ENCODE measurements at places on chromosomes 13 and 19.

DNA sequence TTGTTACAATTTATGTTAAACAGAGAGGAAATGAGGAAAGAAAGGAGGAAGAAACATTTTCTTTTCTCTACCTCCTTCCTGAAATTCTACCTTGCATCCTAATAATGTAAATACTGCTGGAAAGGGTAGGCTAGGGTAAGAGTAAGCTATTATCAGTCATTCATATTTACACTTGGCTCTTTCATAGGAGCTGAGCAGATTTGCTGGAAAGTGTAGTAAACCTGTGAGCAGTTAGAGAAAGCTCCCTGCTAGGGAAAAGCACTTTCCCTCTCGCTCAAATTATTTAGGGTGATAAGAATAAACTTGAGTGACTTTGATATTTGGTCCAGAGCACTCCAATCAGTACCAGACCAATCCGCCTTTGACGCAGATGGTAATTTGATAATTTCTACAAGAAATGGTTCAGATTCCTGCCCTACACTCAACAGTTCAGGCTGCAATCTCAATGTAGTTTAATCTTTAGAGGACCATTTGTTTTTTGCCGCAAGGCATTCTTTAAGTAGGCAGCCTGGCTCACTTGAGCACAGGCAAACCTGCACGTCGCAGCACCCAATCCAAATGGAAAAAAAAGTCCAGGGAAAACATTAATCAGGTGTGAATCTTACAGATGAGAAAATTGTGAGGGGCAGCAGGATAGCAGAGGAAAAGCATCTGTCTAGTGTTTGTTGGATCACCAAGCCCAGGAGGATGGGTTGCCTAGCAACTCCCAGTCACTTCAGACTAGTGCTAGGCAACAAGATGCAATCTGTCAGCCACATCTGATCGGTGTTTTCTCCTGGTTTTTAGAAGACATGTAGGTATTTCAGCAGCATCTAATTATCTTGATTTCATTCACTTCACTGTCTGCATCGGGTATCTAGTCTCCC lies 68.6 kb upstream of the KL start:
- ATAC-seq: peak; percentile 56

DNA sequence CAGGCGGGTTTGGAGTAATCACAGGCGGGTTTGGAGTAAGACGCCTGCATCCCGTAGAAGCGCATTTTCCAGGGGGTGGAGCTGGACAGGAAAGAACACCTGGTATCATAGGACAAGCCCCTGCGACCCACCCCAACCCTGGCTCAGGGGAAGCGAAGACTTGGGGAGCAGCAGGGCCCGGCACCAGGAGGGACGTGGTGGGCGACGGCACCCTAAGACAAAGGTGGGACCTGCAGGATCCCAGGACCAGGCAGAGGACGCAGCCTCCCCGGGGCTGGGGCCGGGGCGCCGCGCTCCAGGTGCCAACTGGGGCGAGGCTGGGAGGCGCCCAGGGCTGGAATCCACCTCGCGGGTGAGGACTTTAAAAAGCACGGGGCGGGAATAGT lies 520 bp downstream of the ZNF600 start:
- peak; percentile 58 for ATAC-seq

- no peak for ATAC-seq
These were observed 485.8 kb downstream of the ZNF536 start for GRCh38 chr19:30857966-30858490.

DNA sequence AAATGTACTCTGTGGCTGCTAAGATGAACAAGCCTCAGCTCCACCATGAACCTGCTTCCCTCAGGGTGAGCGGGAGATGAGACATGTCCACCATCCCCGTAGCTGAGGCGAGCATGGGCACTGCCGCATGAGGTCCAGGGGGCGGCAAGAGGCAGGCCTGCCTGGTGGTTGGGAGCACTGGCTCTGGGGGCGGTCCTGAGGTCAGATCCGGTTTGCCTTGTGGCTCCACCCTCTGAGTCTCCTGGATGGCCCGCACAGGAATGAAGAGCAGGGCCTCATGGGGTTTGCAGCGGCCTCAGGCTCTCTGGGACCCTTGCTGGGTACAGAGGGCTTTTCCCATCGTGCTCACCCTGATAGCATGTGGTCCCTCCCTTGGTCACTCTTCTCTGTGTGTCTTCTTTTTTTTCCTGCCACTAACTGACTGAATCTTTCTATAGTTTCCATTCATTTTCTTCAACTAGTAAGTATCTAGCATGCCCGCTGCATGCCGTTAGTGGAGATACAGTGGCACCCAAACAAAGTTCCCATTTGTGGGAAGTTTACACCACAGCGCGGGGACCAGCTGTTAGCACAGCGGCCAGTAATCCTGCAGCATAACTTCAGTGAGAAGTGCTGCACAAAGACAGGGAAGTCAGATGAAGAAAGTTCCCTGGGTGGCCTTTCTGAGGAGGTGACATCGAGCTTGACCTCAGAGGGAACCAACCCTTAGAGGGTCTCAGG lies 37.3 kb downstream of the CAPN12 start:
- ATAC-seq: no peak

- ATAC-seq: peak; percentile 98
These were observed 30.4 kb upstream of the CYP4F8 start for GRCh38 chr19:15584541-15585115.

DNA sequence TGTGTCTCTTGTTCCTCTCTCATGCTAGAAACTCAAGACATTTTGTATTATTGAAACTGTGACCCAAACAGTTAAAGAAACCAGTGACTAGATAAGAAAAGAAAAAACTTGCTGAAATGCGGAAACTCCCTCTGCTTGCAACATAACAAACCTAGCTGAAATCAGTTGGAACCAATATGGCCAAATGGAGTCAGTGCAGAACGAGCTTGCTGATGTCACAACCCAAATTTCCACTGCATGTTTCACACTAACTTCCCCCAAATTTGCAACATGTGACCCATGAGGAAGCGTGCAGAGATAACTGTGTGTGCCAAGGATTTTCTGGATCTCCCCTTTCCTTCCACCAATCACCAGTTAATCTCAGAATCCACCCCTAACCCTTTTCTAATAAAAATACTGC lies 208.0 kb downstream of the DLEU7 start:
- ATAC-seq: no peak

GRCh38 chr19:14146789-14147216 lies 10.4 kb upstream of the ASF1B start:
- no peak for ATAC-seq

DNA sequence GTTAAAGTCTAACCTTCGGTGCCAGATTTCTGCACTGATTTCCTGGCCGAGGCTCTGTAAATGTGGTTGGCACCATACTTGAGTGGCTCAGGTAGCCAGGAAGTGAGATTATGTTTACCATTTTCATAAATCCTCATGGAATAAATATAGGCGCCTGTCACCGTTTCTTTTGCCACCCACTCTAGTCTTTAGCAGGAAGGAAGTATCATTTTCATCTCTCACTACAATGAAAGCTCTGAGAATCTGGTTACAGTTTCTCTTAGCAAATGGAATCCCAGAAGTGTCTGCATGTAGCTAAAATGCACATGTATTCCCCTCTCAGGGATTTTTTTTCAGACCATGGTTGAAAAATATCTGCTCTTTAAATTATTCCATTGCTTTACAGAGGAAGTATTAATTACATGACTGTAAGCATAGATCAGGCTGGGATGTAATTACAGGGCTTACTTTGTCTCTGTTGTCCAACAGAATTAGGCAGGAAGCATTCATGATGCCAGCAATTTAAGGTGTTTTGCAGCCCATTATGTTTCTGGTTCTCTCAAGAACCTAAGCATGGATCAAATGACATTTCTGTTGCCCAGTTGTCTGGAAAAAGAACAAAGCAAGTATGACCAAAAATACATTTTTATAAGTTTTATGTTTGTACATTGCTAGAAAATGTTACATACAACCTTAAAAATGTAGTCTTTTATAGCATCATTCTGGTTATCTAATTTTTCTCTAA lies 221.7 kb upstream of the SPRY2 start:
- ATAC-seq: peak; percentile 88

DNA sequence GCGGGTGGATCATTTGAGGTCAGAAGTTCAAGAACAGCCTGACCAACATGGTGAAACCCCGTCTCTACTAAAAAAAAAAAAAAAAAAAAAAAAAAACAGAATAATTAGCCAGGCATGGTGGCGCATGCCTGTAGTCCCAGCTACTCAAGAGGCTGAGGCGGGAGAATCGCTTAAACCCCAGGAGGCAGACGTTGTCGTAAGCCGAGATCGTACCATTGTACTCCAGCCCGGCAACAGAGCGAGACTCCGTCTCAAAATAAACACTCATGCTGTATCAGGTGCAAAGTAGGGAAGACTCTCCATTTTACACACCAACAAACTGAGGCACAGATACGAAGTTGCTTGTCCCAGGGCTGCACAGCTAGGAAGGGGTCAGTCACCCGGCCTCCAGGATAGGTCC lies 15.6 kb downstream of the TLE6 start:
- ATAC-seq: no peak

- no peak for ATAC-seq
These were observed 5.4 kb downstream of the NOP53 start for GRCh38 chr19:47750752-47751151.

GRCh38 chr13:30037766-30038165 lies 187.3 kb upstream of the UBL3 start:
- ATAC-seq: no peak

DNA sequence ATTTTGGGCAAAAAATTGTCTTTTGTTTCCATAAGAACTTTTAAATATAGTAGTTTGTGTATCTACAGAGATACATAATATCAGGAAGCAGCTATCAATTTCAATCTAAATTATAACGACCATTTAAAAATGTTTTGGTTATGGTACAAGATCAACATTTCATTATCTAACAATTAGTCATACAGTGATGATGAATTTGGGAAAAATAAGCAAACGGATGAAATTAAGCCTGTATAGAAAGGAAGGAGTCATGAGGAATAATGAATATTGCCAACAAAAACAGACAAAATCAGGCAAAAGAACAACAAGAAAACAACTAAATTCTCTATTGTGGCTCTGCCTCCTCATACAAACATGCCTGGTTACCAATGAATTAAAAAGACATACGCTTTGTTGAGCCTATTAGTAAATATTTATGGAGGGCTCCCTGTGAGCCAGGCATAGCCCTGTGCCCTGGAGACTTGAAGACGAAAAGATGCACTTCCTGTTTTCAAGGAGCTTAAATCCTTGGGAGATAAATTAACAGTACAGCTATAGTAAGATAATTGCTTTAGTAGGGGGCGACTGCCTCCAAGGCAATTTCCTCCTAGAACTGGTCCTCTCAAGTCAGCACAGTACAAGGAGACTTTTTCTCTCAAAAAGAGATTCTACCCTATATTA lies 73.0 kb downstream of the NALCN start:
- no peak for ATAC-seq

- ATAC-seq: no peak
These were observed 51.9 kb upstream of the C1QTNF9 start for GRCh38 chr13:24257497-24257896.

DNA sequence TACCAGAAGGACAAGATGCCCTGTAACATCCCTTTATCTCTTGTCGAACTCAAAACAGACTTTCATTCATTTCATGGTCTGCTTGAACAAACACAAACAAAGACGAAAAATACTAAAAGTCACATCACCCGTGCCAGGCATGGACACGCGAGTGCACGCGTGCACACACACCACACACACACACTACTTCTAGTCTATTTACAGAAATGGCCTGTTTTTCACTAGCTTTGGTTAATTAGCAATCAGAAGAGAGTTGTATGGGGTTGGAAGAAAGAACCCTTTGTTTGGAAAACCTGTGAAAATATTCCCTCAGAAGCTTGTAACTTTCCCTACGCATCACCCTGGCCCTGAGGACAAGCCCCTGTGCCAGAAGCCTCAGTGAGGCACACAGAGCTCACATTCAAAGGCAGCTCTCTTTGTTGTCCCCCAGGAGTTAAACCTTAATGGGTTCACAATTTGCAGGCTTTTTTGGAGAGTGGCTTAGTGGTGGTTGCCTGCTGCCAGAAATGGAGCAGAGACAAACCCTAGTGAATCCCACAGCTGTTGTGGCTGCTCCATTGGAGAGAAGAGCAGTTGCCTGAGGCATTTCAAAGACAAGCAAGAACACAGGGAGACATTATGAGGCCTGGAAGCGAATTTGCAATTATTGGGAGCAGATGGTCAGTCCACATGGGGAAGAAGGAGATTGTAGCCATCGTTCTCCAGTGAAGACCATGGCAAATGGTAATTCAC lies 55.9 kb downstream of the STARD13 start:
- no peak for ATAC-seq

- ATAC-seq: no peak
These were observed 3.2 kb upstream of the POLR2E start for GRCh38 chr19:1098177-1099051.

GRCh38 chr13:102678339-102679107 lies 16.3 kb downstream of the METTL21C start:
- no peak for ATAC-seq

DNA sequence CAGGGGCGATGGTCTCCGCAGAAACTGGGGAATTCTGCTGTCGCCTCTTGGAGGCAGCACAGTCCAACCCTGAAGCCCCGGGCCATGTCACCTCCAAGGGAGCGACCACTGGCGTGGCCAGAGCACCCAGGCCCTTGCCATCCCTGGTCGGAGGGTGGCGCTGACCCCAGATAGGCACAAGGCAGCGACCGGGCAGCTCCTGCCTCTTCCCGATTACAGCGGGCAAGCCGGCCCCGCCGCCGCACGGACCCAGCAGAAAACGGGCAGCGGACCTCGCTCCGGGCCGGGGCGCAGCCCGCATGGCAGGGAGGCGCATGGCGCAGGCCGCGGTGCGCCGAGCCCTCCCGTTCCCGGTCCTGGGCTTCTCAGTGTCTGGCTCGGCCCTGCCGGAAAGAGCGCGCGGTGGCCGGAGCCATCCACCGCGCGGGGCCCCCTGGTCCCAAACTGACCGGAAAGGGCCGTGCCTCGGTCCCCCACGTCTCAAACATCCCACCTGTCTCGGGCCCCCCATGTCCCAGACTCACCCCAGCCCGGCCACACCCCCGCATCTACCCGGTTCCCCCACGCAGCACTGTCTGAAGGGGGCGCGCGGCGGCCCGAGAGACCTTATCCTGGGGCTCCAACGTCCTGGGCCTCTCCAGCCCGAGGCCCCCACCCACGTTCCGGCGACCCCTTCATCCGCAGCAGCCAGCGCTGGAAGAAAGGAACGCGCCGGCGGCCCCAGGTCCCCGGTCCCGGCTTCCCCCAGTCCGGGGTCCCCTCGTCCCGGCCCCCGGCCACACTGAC lies 727 bp downstream of the CERS1 start:
- ATAC-seq: peak; percentile 73

DNA sequence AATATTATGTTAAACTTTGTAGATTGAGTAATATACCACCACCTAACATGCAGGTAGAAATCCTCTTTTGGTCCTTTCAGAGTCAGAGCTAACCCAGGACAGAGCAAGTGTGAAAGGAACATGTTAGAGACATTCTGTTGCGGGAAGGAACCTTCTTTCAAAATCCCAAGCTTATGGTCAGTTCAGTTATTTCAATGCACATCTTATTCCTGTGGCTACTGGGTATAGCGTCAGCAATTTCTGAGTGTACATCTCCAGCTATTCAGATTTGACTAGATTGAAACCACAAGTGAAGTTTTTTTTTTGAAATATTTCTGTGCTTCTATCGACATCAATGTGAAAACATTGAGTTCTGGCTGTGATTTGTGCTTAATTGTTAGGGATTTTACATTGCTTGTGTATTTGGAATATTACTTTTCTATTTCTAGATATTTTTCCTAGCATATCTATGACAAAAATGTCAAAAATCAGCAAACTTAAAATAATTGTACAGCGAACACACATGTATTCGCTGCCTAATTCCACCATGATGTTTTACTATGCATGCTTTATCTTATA lies 165.3 kb downstream of the LMO7 start:
- ATAC-seq: no peak

- no peak for ATAC-seq
These were observed 127.6 kb upstream of the IRS2 start for GRCh38 chr13:109913936-109914510.

GRCh38 chr13:42367831-42368230 lies 95.9 kb downstream of the AKAP11 start:
- ATAC-seq: no peak

GRCh38 chr13:98118865-98119264 lies 24.0 kb upstream of the FARP1 start:
- ATAC-seq: no peak
